Suppressor macrophage treated with lipopolysaccharide for 1 hour (primary cell): ENCODE measurements at places on chromosomes 7 and 10.
A peak's percentile ranks its signal among the peaks of the same experiment; 100 is the strongest.

DNA sequence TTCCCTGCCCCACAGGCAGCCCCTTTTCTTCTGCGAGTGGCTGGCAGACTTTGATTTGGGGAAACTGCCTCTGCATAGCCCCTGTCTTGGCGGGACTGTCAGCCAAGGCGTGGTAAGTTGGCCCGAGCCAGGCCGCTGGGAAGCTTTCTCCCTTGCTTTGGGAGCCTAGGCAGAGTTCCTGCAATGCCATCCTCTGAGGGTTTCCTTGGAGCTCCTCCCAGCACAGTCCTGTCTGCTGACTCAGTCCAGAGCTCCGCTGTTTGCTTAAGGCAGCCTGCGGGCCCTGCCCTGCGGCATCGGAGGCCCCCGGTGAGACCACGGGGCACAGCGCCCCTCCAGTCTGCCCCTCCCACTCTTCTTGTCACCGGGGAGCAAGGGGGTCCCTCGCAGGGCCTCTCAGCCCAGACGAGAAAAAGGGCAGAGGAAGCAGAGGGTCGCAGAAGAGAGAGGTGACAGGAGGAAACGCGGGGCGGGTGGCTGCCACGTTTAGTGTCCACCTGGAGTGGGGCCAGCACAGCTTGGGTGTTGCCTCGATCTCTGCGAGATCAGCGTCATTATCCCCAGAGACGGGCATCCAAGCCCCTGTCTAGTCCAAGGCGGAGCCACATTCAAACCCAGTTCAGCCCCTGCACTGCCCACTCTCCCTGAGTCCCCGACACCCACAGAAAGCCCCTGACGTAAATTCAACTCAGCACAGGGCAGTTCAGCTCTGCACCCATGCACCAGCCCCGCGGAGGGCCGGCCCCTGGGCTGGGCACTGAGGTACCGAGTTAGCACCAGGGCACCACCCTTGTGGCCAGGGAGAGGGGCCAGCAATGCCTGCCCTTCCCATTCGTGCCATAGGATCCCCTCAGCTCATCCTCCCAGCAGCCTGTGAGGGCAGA, 59.0 kb upstream of the CHST15 start:
- DNase-seq, result peak; percentile 56

DNA sequence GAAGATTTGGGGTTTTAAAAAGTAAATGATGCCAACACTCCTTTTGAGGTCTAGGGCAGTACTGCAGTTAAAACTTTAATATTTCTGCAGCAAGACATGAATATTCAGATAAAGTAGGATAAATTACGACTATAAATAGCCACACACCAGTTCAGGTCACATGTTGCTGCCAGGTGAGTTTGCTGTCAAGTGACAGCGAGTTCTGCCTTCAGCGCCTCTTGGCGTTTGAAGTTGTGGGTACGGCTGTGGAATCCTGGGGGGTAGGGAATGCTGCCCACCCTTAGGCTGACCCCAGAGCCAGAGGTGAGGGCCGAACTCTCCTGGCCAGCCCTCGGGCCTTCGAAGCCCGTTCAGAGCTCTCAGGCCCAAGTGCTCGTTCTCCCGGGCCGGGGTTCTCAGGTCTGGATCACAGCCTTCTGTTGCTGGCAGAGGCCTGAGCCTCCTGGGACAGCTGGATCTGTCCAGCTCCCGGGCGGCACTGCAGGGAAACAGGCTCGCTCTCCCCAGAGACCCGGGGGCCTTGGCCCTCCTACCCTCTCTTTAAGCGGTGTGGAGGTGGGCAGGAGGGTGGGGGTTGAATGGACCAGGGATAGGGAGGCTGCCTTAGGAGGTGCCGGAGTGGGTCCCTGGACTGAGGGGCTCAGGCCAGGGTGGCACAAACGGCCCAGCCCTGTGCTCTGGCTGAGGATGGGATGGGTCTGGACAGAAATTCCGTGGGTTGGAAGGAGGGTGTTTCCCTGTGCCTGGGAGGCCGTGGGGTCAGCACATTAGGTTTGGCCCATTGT, 5.4 kb downstream of the BRI3 start:
- no peak for DNase-seq

- DNase-seq, result no peak
These were observed 28.6 kb downstream of the NAMPT start for GRCh38 chr7:106256144-106256543.

DNA sequence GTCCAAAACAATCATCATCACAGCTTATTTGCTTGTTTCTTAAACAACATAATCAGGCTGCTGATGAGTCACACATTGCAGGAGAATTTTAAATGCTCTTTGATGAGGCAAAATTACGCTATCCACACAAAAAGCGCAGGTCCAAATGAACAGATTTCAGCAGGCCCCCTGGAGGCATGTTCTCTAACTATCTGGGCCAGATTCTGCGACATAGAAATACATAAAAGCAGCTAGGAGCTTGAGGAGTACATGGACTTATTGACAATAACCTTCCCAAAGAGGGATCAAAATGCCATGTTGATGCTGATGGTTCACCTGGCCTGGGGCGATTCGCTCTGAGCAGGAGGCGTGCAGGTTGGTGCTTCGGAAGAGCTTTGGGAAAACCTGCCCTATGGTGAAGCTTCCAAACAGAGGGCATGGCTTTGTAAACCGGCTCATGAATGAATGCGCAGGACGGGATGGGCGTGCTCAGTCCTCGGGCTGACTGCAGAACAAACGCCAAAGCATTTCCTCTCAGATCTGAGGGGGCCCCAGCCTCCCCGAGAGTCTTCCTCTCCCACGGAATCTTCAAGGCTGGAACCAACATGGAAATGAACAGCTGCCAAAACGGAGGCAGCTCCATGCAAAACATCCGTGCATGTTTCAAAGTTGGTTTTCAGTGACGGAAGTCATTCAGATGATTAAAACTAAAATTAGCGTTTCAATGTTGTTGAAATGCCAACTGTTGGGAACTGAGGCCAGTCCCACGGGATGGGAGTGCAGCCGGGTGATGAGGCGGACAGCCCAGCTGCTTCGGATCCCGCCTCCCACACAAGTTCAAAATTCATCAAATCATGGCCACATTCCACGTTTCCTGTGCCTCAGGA, 179.6 kb downstream of the TCERG1L start:
- no peak for DNase-seq

GRCh38 chr7:134875867-134876266, 96.4 kb downstream of the CALD1 start:
- DNase-seq, result no peak
